ENCODE measurements at places on chromosomes 1 and 21.

DNA sequence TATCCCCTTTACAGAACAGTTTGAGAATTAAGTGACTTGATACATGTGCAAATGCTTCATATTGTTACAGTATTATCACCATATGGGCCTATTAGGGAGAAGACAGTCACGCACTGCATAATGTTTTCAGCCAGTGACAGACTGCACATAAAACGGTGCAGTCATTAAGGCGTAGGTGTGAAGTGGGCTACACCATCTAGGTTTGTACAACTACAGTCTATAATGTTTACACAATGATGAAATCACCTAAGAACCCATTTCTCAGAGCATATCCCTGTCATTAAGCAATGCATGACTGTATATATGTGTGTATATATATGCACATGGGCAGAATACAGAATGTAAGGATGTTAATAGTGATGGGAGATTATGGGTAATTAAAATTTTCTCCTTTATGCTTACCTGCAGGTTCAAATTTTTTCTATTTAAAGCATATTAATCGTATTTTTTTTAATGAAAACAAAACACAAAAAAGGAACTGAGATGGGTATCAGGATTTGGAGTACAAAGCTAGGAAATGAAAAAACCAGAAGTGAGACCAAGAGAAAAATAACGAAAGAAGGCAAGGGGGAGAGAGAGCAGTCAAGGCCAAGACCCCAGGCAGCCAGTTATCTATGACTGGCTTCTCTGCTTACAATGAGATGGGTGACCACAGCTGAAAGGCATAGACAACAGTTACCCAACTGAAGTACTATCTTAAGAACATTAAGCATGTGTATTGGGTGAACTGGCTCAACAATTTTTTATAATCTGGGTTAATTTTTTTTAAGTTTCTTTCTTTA is 122.9 kb upstream of the DAB1 start:
- DNase-seq = no peak

DNA sequence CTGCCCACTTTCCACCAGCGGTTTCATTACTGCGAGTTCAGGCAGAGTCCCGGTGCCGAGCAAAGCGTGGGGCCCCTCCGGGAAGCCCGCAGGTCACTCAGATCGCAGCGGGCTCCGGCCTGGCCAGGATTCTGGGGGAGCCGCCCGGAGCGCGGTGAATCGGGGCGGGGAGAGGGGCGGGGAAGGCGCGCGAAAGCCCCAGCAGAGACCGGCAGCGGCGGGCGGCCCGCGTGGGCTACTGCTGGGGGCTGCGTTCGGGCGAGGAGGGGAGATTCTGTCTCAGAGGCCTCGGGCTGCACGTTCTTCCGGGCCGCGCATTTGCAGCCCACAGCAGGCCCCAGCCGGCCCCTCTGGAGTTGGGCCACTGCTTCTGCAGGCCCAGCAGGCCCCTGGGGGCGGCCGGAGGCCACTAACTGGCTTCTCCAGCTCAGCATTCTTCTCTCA is 64.7 kb downstream of the SCCPDH start:
- DNase-seq = no peak

GRCh38 chr1:8731162-8731561 is 86.3 kb downstream of the RERE start:
- DNase-seq = no peak

GRCh38 chr1:155715777-155716176 is 26.9 kb downstream of the DAP3 start:
- no peak for DNase-seq

DNA sequence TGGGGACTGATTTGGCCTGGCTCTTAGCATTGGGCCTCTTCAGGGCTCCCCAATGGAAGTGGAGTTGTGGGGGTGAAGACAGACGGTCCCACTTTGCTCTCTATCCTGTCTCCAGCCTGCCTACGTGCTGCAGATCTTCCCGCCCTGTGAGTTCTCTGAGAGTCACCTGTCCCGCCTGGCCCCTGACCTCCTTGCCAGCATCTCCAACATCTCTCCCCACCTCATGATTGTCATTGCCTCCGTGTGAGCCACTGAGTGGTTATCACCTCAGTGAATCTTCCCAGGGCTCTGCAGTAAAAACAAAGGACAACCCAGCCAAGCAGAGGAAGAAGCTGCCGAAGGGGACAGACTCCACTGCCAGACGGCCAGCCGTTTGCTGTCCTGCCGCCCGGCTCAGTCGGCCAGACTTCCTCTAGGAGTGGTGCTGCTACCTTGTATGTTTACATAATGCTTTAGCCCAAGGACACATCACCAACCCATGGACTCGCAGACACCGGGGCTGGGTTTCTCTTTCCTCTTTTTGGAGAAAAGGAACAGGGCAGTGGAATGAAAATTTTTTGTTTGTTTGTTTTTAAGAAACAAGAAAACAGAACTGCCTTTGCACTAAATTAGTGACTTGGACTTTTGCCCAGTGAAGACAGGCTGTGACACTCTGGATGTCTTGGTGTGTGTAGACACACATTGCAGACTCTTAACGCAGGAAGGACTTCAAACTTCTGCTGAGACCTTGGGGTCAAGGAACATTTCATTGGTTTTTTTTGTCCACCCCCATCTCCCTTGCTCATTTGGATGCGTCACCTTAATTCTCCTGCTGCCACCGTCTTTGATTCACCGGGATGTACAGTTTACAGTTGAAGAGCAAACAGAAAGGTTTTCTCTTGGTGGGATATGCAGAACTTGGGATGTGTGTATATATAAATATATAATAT is 36.5 kb downstream of the ZBTB17 start:
- DNase-seq = no peak

- no peak for DNase-seq
Measured at GRCh38 chr1:180524915-180525714, 22.7 kb upstream of the ACBD6 start.

- no peak for DNase-seq
Measured at GRCh38 chr21:32889596-32889995, 118.0 kb upstream of the PAXBP1 start.

- DNase-seq = peak; percentile 63
Measured at GRCh38 chr1:107057197-107058133, 991 bp downstream of the PRMT6 start.

GRCh38 chr1:170560681-170561285 is 28.8 kb downstream of the GORAB start:
- DNase-seq = no peak

Data from activated CD4-positive, alpha-beta T cell treated with anti-CD3 and anti-CD28 coated beads, Interleukin-10, Interleukin-2, amounts not matched to agents 100 ng/mL and 50 ng/mL, durations not matched to agents 16 hours and 8 hours (primary cell).